ENCODE measurements at places on chromosomes 5 and 9.

GRCh38 chr5:2201832-2202231 lies 319.1 kb upstream of the IRX4 start:
- no peak for DNase-seq

DNA sequence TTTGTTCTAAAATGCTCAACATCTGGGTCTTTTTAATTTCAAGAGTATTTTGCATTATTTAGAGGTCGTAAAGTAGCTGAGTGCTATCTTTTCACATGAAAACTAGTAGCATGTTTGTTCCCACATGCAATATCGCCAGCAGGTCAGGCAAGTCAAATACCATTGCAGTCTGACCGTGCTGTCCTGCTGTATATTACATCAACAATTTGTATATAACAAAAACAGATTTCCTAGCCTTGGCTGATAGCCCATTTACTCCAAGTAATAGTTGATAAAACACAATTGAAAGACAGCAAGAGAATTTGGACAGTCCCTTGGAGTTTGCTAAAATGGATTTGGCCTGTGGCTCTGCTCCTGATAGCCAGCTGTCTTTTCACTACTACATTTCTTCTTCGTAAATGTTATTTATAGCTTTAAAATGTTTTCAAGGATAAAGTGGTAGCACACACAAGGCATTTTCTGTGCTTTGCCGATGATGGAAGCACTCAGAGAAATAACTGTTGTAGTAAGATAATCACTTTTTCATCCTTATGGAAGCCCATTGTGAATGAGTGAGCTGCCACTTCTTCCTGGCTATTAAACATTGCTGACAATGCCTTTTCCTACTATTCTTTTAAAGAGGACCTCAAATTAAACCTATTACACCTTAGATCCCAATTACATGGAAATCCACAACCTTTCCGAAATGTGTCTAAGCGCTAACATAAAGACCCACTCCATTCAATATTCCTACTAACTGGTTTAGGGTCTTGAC lies 992.1 kb downstream of the MAT2B start:
- DNase-seq = no peak

DNA sequence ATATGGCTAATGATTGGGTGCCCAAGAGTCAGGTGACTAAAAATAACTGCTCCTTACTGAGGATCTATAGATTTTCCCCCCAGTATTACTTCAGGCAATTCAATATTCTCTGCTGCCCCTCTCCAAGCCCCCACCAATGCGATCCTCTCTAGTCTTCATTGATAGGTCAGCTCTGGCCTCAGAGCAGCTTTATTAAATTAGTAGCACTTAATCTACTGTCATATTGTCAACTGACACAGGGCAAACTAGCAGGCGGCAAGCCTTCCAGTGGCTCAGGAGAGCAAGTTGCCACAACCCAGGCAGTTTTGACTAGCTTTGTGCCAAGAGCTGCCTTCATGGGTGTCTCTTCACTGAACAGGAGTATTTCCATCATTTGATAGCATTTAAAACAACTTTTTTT lies 462.9 kb downstream of the BNC2 start:
- no peak for DNase-seq

GRCh38 chr9:77475641-77476473 lies 172.3 kb downstream of the GNA14 start:
- peak; percentile 63 for DNase-seq

- no peak for DNase-seq
Measured at GRCh38 chr5:35035271-35035670, 12.5 kb downstream of the AGXT2 start.

DNA sequence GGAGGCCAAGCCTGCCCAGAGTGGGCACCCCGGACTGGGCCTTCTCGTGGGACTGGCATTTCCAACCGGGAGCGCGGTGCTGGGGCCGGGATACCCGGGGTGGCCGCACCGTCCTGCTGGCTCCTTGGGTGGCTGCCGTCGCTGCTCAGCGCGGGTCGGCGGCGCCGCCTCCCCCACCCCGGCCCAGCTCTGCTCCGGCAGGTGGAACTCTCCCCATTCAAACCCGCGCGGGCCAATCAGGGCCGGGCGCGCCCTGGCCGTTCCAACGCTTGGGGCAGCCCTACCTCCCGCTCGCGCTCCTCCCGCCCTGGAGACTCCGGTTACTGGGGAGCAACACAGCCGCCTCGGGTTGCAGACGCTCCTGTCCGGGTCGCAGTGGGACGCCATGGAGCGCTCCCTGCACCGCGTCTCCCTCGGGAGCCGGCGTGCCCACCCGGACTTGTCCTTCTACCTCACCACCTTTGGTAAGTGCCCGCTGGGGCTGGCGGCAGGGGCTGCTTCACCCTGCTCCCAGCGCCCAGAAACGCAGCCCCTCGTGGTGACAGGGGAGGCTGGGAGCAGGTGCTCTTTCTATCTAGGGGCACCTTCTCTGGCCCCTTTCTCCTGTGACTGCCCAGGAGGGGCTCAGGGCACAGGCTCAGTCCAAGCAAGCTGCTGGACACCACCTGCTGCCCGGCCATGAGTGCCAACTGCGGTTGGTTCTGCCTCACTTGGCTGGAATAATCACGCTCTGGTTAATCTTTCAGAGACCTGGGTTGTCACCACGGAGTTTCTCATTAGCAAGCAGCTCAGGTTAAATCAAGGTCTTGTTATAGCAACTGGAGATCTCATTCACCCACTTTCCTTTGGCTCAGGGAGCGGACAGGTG lies at the start of gene RGS3:
RGS3 (plus strand) TSS at position 310 of the 868 bp plus-strand sequence; CDS start at position 386, 76 bp downstream.
- no peak for DNase-seq

- no peak for DNase-seq
Measured at GRCh38 chr5:148768806-148769415, 57.5 kb upstream of the ADRB2 start.

DNA sequence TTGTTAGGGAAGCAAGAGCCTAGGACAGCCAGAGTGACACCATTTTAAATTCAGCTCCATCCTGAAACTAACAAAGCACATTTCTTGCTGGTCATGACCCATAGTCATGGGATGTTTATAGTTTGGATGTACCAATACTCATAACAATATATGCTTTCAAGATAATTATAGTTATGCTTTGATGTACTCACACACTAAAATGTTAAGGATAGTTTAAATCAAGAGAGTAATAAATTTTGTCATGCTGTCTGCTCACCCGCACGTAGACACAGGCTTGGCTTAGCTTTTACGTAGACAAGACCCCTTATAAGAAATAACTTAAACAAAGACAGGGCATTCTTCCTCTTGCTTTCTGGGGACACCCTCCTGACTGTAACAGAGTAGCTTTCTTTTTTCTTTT lies 8.9 kb upstream of the STXBP1 start:
- DNase-seq = no peak

DNA sequence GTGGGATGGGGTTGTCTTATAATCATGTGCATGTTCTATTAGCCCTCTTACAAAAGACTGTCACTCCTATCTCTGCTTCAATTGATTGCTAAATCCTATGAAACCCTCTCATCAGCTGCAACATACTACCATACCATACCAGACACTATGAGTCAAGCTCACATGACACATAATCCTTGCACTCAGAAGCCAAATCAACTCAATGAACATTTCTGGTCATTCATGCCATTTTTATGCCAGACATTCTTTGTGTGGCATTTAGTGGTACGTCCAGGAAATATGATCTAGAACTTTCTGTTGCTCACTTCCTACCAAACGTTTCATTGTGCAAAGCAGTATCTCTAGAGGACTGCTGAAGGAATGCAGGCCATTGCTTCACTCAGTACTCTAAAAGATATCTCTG lies 159.2 kb upstream of the GNA14 start:
- DNase-seq = no peak

GRCh38 chr9:911005-911404 lies 65.5 kb upstream of the DMRT3 start:
- no peak for DNase-seq

DNA sequence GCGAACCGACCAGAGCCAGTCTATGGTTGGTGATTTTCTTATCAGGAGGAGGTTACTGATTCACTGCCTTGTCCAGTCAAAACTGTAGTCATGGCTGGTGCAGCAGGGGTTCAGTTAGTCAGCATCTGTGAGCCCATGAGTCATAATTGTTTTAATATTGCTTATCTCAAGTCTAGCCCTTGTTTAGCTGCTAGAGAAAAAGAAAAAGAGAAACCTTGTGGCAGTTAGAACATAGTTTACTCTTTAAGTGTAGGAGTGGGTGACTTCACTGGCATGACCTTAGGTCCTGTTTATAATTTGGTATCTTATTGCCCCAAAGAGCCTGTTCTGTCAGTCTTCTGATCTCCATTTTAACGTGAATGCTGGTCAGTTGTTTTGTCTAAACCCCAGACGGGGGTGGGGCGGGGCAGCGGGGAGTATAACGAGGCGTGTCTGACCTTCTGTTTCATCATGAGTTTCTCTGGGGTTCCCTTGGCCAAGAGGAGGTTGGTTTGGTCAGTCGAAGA lies 76.9 kb upstream of the NFIL3 start:
- DNase-seq = no peak

GRCh38 chr5:71907001-71907588 lies 188.0 kb downstream of the CARTPT start:
- no peak for DNase-seq

DNA sequence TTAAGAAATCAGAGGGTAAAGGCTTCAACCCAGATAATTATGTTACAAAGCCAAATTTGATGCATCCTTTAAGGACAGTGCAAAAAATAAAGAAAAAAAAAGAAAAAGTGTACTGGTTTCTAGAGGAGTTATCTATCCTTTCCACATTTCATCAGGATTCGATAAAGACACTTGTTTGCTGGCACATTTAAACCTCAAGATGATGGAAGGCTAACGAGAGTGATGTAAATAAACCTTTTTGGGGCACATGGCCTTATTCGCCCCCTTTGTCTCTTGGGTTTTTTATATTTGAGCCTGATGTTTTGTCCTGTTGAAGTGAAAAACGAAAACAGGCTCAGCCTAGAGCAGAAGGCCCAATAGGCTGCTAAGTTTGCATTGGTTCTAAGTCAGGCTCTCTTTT lies 416.5 kb downstream of the TAF11L14 start:
- no peak for DNase-seq

DNA sequence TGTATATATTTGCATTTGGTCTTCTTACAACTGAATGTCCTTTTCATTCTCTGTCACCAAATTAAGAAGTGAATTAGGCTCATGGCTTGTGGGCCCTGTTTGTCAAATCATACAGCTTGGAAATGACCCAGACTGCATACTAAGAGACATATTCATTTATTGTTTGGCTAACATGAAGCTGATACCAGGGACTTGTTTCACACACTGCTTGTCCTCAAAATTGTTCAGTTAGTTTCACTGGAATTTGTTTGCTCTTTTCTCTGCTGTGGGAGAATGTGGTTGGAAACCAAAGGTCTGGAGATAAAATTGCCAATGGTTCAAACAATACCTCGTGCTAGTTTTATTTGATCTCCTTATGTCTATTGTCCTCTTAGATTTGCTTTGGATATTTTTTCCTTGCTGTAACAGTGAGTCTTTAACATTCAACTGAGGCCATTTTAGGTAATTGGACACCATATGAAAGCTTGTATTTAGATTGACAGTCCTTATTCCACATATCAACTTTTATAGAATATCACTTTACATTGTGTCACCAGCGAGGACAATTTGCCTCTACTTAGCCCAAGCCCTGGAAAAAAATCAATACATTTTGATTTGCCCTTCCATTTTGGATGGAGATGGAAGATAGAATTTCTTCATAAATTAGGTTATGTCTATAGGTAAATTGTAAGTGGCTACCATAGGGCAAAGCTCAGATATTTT lies 144.3 kb upstream of the MTAP start:
- DNase-seq = no peak

GRCh38 chr5:154773326-154773725 lies 18.1 kb downstream of the LARP1 start:
- DNase-seq = no peak

GRCh38 chr5:179168664-179169063 lies 108.5 kb downstream of the ZNF354C start:
- no peak for DNase-seq

DNA sequence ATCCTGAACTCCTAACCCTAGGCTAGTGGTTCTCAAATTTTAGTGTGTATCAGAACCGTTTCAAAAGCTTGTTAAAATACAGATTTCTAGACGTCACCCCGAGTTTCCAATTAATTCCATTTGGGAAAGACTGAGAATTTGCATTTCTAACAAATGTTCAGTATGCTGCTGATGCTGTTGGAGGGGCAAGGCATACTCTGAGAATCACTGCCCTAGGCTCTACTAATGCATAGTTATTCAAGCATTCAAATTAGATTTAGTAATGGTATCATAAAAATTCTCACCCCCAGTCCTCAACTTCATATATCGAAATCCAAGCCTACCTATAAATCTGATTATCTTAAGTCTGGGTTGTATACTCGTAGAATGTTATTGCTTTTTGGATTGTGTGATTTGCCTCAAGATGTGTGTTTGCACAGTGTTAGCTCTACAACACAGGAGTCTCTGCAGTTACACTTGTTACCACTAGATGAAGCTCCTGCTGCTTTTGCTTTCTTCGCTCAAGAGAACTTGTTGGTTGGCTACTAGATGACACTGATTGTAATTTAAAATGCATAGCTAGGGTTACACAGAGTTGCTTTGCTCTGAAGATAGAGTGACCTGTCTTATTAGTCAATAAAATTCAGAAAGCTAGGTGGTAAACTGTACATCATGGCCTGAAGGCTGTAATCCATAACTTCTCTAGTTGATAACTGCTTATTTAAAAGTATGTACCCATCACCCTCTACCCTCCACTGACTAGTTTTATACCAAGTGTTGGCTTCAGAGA lies 7.5 kb upstream of the ERAP2 start:
- no peak for DNase-seq

GRCh38 chr9:27514551-27514950 lies 9.5 kb upstream of the IFNK start:
- no peak for DNase-seq

- no peak for DNase-seq
Measured at GRCh38 chr5:180816608-180817534, 14.3 kb upstream of the MGAT1 start.

DNA sequence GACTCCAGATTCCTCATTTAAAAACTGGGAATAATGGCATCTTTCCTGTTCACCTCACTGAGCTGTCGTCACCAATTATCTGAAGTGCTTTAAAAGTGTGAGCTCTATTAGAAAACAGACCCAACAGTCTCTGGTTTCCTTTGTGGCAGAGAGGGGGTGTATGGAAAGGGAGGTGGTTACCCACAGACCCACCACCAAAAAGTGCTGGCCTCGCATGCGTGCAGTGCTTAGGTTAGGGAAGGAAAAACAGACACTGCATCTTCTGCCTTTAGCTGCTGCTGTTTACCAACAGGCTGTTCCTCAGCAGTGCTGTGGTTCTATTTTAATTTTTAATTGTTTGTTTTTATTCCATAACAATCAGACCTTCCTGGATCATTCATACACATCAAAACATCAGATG lies 249.6 kb downstream of the PIK3R1 start:
- peak; percentile 35 for DNase-seq

DNA sequence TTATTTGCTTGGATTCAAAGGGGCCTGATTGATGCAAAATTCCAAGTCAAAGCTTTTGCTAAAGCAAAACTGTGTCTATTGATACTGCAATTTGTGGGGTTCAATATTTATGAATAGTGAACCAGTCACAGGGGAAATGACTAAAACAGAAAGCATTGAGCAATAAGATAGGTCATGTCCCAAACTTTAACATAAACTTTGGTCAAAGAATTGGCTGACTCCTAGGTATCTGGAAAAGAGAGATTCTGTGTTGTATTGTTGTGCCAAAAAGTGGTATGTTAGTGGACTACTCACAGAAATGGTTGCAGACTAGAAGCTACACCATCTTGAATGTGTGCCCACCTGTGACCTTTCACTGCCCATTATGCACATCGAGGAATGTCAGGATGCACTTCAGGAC lies 585.5 kb upstream of the RGMB start:
- no peak for DNase-seq

GRCh38 chr9:99187311-99187710 lies 34.4 kb downstream of the ALG2 start:
- no peak for DNase-seq

All from activated T-helper 2 cell treated with anti-CD3 and anti-CD28 coated beads, Interferon-gamma antibody, Interleukin-2, Interleukin-4, amounts not matched to agents 10 μg/mL and 5 μg/mL and 100 μg/mL, durations not matched to agents 14 hours and 24 hours and 36 hours (primary cell).